Midbrain (tissue), 1 donor: ENCODE measurements at places on chromosomes 6 and 20.
A peak's percentile ranks its signal among the peaks of the same experiment; 100 is the strongest.

- DNase-seq = no peak
Observed at GRCh38 chr6:56806368-56806767, 148.5 kb upstream of the BEND6 start.

DNA sequence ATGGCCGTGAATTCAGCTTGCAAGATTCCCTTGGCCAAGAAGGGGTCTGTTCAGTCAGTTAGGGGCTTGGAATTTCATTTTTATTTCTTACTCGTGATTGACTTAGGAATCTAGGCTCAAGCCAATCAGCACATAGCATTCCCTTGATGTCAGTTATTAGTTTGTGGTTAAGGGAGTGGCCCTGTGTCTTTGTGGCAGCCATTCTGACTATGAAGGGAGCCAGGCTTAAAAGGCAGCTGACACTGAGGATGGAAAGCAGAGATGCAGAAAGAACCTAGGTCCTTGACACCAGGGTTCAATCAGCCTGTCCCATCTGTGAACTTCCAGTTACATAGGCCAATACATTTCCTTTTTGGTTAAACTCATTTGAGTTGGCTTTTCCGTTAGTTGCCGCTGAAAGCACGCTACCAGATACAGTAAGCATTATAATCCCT is 48.1 kb downstream of the MCUR1 start:
- no peak for DNase-seq

DNA sequence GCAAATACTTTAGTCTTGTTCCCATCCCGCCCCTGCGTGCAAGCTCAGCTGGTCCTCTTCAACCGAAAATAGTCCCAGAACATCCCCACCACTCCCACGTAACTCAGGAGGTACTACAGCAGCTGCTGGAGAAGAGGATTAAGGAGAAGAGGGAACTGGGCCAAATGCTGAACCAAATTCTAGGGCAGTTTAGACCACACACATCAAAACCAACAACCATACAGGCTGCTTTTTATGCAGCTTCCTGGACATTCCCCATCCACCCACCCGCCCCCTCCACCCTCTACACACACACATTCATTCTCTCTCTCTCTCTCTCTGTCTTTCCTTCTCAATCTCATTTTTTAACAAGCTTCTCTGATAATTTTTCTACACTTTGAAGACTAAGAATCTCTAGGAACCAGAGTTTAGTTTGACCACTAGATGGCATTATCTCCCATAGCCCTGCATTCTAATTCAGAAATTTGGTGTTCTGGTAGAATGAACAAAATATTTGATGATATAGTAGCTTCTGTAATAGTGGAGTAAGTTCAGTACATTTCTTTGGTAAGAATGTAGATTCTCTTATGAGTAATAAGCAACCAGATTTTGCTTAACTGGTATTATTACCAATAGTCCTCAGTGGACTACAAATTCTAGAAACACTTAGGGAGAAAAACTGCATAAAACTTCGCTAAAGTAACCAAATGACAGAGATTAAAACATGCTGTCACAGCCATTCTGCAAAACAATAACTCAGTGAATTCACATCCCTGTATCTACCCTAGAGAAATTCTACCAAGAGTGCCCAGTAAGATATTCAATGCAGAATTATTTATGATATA is 52.1 kb upstream of the BEND6 start:
- DNase-seq = peak; percentile 40

- DNase-seq = peak; percentile 40
Observed at GRCh38 chr20:53216856-53217576, 244.9 kb downstream of the TSHZ2 start.

- no peak for DNase-seq
Observed at GRCh38 chr6:121726596-121726995, 291.1 kb downstream of the GJA1 start.

DNA sequence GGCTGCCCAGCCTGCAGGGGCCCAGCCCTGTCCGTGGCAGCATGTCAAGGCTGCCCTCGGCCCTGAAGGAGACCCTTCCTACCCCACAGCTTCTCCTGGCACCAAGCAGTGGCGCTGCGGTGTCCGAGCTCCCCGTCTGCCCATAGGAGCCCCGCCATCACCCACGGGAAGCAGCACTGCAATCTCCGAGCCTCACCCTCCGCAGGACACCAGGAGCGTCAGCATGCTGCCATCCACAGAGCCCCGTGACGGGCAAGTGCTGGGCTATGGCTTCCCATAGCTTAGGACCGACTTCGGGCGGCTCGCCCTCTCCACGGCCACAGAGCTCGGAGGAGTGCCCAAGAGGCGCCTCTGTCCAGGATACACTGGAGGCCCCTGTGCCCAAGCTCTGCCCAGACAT is 25.1 kb downstream of the YTHDF1 start:
- DNase-seq = no peak

DNA sequence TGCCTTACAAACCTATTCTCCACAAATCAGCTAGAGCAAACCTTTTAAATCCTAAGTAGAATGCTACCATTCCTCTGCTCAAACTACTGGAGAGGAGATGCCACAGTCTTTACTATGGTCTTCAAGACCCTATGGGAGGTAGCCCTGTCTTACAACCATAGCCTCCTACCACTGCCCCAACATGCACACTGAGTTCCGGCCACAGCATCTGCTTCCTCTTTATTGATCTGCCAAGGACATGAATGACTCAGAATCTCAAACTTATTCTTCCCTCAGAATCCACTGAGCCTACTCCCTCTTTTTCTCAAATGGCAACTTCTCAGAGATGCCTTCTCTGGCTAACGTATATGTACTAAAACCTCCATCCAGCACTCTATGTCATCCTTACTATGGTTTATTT is 12.2 kb upstream of the ANKEF1 start:
- no peak for DNase-seq

GRCh38 chr6:11412616-11413015 is 124.9 kb upstream of the TMEM170B start:
- DNase-seq = no peak

- no peak for DNase-seq
Observed at GRCh38 chr6:7541175-7542064, at the start of gene DSP. Gene DSP, plus strand, starts transcription at chr6:7541671. Its CDS starts 245 bp downstream, at chr6:7541916.

- DNase-seq = no peak
Observed at GRCh38 chr20:59781226-59781625, 152.2 kb downstream of the SYCP2 start.

DNA sequence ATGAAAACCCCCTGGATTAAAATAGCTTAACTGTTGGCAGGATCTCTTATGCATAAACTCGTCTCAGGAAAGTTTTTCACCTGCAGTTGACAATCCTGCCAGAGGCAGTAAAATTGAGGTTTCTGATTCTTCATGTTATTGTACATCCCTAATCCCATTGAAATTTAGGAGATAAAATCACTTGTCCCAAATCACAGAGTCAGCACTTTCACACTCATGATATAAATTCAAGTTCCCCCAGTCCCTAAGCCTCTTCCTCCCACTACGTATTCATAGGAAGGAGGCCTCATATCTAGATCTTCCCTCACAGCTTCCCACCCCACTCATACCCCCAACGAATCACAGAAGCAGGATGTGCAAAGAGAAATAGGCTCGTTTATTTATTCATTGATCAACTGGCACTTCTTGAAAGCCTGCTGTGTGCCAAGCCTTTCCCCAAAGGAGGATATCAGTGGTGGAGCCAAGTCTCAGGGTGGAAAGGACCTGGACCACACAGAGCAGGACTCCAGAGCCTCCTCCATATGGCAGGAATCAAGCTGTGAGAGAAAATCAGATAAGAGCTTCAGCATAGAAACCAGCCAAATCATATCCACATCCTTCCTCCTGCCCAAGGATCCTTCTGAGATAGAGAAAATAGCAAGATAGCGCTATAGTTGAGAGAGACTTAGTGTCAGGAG is 2.3 kb downstream of the SLPI start:
- no peak for DNase-seq

- DNase-seq = no peak
Observed at GRCh38 chr6:156833755-156834154, 56.6 kb downstream of the ARID1B start.

DNA sequence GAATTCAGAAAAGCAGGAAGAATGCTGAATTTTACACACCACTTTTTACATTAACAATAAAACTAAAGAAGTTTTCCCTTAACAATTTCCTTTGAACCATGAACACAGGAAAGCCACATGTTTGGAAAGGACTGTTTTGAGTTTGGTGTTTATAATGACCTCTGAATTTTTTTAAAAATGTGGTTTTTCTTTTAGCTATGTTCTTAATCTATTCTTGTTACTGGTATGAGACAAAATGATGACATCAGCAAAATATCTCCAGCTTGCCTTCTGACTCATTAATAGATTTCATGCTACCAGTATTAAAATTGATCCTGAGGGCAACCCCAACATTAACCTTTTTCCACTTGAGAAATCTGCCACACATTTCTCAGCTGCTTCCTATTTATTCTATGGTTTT is 217.5 kb upstream of the THEMIS start:
- no peak for DNase-seq

GRCh38 chr6:45548657-45549515 is 171.2 kb upstream of the SUPT3H start:
- no peak for DNase-seq

- no peak for DNase-seq
Observed at GRCh38 chr6:84739866-84740208, 24.6 kb downstream of the TBX18 start.

GRCh38 chr20:18742841-18743240 is 70.7 kb upstream of the SCP2D1 start:
- no peak for DNase-seq

DNA sequence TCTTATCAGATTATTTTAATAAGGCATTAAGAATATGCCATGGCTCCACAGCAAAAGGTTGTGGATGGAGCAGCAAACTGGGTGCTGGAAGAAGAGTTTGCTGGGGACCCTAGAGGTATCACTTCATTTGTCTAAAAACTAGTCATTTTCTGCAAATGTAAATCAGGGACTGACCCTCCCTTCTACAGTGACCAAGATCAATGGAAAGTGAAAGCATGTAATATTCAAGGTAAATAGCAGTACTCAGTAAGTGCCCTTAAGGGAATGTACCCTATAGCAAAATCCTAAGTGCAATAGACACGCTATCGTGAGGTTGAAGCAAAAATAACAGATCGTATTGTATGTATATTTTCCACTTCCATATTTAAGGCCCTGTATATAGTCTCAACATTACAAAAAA is 38.7 kb downstream of the TRDN start:
- DNase-seq = no peak

GRCh38 chr6:21769405-21769861 is 175.9 kb downstream of the SOX4 start:
- DNase-seq = no peak

GRCh38 chr6:29395331-29395730 is at the start of gene OR12D2:
Gene OR12D2, plus strand, starts transcription at chr6:29395631. Its CDS starts 1,069 bp downstream, at chr6:29396700.
- no peak for DNase-seq
